ENCODE measurements at places on chromosomes 1 and 21.
A peak's percentile ranks its signal among the peaks of the same experiment; 100 is the strongest.

GRCh38 chr21:17455028-17455353 lies 57.9 kb upstream of the CXADR start:
- no peak for DNase-seq

DNA sequence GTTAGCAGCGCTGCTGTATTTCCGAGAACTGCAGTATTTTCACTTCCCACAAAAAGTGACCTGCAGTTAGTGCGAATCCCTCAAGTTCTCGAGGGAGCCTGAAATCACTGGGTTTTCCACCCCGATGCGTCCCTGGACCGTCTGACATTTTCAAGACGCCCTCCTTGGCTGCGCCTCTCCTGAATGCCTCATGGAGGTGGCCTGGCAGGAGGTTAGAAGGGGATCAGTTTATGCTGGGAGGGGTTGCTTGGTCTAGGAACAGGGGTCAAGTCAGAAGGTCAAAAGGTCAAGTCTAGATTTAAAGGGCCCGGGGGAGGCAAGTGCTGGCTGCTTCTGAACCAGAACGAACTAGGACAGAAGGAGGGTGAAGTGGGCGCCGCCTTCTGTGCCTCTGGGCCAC lies 176.8 kb downstream of the PRDM16 start:
- no peak for DNase-seq

DNA sequence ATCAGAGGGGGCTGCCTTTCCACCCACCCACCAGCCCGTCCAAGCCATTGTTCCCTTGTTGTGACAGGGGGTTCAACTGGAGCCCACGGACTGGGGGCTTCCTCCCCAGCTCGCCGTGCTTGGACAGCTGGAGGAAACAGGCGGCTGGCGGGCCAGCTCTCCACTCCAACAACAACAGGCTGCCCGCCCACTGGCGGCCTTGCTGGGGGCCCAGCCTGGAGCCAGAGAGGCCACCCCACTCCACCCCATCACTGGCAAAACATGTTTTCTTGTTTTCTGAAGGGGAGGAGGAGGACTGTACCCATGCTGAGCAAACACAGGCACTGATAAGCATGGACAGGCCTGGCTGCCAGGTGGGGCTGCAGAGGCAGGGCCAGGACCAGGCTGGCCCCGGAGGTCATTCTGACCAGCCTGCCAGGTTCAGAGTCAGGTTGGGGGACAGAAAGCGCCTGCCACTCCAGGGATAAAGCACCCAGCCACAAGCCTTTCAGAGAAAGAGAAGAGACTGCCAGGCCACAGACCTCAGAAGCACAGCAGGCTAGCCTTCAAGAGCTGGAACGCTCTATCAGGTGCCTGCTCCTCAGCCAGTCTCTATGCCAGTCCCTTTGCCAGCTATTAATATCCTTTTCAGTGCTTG lies 32.8 kb downstream of the GJA4 start:
- DNase-seq: no peak

DNA sequence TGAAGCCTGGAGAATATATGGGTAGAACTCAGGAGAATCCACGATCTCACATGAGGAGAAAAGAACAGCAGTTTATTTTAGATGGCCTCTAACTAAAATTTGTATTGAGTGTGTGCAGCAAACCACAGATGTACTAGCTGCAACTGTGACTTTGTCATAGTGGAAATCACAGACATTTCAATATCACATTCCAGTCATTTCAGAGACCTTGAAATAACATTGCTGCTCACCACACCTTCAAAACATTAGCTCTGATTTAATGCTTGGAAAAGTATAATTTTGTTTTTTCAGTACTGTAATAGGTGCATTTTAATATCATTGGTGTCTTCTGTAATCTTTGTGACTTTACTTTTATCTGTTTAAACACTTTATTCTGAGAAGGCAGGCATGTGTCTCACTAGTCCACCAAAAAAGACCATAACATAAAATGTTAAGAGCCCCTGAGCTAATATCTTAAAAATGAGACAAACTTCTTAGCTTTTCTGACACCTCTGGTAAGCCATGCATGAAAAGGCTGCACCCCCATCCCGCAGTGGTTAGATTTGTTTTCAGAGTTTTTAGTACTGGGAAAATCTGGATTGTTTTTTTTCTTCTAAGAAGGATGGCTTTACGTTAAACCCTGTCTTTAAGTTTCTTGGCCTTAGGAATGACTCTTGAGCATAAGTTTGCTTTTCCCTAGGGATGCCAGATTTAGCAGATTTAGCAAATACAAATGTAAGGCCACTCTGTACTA lies 30.1 kb downstream of the KCNJ15 start:
- no peak for DNase-seq

DNA sequence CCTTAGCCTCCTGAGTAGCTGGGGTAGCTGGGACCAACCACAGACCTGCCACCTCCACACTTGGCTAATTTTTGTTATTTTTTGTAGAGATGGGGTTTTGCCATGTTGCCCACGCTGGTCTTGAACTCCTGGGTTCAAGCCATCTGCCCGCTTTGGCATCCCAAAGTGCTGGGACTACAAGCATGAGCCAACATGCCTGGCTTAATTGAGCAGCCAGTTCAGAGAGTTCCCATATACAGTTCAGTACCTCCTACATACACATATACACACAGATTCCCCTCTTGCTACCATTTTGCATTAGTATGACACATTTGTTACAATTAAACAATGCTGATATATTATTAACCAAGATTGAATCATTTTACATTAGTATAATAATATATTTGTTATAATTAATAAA lies 2.9 kb downstream of the RNPEP start:
- no peak for DNase-seq

DNA sequence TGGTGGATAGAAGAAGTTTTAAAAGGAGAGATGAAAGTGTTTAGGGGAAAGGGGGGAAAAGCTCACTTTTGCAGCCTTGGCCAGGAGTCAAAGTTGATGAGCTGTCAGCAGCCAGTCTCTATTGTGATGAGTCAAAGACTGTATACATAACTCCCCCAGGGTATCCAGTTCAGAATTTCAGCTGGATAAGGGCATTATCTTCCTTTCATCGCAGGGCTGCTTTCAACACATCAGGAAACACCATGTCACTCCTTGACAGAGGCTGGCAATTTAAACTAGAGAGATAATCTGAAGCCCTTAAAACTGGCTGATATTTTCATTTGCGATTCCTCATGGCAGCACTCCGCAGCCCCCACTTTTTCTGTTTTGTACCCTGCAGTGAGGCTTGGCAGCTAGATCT lies 328.5 kb downstream of the TBX15 start:
- DNase-seq: no peak

GRCh38 chr1:201379733-201380242 lies 2.3 kb upstream of the TNNT2 start:
- DNase-seq: no peak

GRCh38 chr1:39980555-39981313 lies 25.8 kb downstream of the MFSD2A start:
- no peak for DNase-seq

DNA sequence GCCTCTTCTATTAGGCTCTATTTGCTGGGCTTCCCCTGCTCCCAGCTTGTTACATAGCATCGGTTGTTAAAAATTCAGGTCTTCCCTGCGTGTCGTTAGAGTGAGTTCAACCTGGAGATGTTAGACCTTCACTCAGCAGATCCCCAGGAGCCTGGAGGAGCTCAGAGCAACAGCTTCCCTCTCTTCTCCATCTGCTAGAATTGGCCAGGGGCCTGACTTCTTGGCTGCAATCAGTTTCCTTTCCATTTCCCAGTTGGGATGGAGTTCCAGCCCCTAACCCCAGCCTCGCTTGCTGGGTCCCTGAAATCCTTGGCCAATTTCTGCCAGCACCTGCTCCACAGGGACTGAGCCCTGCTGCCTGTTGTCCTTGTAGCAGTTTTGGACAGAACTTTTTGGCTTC lies 55.9 kb downstream of the MT1HL1 start:
- DNase-seq: no peak

DNA sequence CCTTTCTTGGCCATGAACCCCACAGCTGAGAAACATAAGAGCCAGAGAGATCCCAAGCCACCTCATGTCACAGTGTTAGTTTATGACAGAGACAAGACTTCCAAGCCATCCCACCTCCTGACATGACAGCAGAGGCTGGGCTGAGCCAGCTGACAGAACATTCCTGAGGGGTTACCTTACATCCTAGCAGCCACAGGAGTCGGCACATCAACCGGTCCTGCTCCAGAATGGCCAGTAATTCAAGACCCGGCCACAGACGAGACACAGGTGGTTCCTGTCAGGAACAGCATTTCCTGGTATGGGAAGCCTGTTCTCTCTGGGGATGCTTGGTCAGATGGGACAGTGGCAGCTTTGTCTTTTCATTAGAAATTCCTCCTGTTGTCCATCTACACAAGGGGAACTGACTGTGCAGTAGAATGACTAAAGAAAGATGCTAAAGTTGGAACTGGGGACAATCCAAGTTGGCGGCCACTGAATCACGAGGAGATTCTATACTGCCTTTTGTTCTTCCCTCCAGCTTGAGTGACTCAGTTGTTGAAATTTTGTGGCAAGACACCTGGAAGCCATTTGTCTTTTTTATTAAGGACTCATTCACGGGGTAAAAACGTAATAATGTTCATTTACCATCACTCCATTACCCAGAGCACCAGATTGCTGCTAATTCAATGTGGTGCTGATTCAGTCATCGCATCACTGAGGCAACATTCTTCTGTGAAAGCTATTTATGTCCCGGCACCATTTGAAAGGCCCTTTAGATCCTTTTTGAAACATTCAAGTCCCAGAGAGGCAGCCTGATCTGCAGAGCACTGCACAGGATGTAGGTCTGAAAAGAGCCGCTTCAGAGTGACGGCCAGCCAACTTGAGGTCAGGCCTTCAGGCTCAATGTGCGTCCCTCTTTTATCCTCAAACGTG lies 37.2 kb upstream of the NPL start:
- DNase-seq: no peak

GRCh38 chr1:34787461-34788420 lies 5.1 kb upstream of the GJA4 start:
- no peak for DNase-seq

- DNase-seq: no peak
Observed at GRCh38 chr1:109687641-109688499, at the start of gene GSTM1. GSTM1 (plus strand) TSS chr1:109687817; CDS start chr1:109687874, 57 bp downstream.

GRCh38 chr1:153805042-153805745 lies 30.0 kb downstream of the SLC27A3 start:
- peak; percentile 88 for DNase-seq

DNA sequence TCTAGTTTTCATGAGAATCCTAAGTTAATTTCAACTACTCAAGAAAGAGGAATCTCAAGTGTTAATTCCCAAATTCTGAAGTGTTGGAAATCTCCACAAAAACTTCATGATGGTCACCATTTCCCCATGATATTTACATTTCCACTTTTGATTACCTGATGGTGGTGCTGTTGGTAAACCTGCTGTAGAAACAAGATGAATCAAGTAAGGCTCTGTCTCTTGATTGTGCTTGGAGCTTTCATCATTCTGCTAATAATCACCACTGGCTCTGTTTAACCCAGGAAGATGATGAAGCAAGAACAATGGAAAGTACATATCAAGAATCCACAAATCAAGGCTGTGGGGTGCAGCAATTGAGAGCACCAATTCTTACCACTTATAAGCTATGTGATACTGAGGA lies 77.8 kb downstream of the C4BPA start:
- peak; percentile 25 for DNase-seq

DNA sequence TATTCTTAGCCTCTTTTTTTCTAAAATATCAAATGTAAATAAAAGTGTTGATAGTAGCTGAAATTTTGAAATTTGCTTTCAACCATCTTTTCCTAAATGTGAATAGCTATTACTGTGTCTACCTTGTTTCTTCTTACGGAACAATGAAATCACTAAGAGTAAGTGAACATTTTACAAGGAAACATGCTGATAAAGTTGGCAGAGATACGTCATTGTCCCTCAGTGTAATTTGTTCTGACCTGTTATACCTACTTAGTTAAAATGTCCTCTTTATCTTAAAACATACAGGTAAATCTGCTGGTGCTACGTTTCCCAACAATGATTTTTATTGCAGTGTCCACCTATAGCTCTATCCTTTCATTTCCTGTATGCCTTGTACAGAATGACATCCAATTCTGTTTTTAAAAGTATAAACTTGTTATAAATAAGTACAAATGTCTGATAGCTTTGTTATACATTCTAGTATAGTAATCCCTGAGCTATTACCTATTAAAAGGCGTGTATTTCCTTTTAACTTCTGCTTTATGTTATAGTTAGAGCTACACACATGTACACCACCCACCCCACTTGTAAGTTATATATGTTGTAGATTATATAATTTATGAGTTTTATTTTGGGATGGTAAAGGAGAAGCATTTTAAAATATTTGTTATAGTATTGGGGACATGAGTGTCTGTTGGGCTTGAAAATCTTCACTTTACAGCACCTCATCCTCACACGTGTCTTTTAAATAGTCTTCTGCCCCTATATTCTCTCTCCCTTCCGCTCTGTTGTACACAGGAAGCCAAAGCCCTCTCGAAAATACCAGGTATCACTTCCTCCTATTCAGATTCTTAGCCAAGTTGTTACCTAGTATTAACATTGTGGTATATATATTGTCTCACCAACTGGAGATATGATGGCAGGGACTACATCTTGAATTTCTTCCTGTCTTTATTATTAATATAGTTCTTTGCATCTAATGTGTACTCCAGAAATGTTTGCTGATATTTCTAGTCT lies 25.2 kb downstream of the LAMC1 start:
- no peak for DNase-seq

GRCh38 chr21:31837618-31838390 lies 35.0 kb upstream of the HUNK start:
- no peak for DNase-seq
